CD8-positive, alpha-beta T cell (primary cell): ENCODE measurements at places on chromosomes 6 and 20.

GRCh38 chr6:113825781-113826180, 31.4 kb upstream of the MARCKS start:
- no peak for DNase-seq

DNA sequence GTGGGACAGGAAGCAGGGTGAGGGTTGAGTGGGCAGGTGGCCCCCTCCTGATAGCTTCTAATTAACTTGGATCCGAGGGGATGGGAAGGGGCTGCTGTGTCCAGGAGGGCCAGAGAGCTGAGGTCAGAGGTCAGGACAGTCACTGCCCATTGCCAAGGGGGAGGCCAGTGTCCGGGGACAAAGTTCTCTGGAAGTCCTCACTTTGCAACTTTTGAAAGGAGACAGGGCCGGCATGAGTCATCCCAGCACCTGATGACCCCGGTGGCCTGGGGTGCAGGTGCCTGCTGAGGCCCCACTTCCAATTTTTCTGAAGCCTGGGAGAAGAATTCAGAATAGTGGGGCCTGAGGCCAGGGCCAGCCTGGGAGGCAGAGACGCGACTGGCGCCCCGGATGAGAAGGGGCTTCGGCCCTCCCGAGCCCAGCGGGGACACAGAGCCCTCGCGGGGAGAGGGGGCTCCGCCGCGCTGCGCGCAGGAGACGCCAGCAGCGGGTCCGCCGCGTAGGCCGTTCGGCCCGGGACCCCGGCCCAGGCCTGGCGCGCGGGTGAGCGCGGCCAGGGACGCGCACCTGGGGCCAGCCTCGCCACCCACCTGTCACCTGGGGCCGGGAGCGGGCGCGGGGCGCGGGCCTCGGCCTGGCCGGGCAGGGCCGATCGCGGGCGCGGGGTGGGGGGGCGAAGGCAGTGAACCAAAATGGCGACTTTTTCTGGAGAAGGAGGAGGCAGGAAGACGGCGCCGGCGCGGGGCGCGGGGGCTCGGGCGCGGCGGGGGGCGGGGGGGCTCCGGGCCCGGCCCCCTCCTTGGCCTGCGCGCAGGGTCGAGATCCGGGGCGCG, 586 bp downstream of the ZNF512B start:
- peak; percentile 52 for DNase-seq

- peak; percentile 74 for DNase-seq
Observed at GRCh38 chr6:692356-692851, 535 bp downstream of the EXOC2 start.

- no peak for DNase-seq
Observed at GRCh38 chr6:119220452-119220851, 129.1 kb downstream of the MAN1A1 start.

GRCh38 chr20:48600470-48600945, 227.3 kb downstream of the PREX1 start:
- no peak for DNase-seq

DNA sequence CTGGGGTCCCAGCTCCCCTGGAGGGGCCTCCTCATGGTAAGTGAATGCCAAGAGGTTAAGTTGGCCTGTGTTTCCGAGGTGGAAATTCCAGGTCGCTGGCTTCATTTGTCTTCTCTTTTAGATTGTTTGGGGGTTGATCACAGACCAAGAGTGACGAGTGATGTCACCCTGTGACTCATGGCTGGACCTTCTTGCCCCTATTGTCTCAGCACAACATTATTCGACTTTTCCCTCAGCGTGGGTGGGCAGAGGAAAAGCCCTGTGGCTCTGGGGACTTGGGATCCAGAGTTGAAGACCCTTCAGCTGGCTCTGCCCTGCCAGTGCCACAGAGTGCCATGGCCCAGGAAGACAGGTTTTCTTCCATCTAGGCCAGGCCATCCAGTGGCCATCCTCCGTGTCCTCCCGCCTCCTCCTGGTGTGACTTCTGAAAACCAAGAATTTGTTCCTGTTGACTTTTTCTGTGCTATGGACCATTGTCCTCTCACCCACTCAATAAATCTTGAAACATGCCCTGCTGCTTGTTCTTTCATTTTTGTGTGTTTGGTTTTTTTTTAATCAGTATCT, 15.4 kb upstream of the SNHG17 start:
- no peak for DNase-seq

- no peak for DNase-seq
Observed at GRCh38 chr6:11323666-11324452, 91.4 kb upstream of the NEDD9 start.

DNA sequence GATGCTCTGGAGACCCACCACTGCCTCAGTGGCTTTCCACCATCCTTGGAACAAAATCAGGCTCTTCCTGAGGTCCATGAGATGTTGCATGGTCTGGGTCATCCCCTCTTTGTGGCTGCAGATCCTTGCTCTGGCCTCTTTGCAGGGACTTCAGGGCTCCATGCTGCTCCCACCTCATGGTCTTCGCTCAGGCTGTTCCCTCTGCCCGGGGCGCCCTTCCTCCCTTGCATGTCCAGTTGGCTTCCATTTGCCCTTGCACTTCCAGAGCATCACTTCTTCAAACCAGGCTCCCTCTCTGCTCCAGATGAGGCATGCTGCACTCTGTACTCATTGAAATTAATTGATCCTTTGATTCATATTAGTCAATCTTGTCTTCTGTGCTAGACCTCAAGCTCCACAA, 4.4 kb upstream of the PHACTR3 start:
- DNase-seq: no peak

DNA sequence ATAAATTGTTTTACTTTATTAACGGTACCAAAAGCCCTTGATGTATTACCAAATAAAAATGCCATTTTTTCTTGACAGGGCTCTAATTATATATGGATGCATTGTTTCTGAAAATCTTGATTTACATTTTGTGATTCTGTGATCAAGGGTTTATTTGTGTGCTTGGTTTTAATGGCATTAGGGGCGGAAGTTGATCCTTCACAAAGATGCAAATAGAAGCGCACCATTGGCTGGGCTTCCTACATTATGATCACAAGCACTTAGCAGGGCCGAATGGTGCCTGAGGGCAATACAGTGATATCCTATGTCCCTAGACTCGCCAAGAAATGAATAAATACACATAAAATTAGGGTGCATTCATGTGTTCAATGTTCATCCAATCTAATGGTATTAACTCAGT, 172.9 kb upstream of the UST start:
- no peak for DNase-seq

GRCh38 chr6:8017276-8017701, 46.9 kb downstream of the BLOC1S5 start:
- DNase-seq: no peak

DNA sequence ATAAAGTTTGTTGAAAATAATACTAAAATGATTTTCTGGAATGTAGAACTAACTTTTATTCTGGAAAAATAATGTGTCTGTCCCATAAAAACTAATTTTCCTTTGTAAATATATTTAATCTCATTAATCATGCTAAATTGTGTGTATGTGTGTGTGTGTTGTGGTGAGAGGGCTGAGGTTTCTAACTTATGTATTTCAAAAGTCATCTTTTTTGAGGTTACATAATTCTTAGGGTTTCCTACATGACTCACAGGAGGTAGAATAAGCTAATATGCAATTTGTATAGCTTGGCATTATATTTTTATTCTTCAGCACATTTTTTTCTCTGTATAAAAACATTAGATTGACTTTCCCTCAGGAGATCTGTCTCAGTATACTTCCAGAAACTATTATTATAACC, 64.1 kb upstream of the CLVS2 start:
- DNase-seq: no peak

DNA sequence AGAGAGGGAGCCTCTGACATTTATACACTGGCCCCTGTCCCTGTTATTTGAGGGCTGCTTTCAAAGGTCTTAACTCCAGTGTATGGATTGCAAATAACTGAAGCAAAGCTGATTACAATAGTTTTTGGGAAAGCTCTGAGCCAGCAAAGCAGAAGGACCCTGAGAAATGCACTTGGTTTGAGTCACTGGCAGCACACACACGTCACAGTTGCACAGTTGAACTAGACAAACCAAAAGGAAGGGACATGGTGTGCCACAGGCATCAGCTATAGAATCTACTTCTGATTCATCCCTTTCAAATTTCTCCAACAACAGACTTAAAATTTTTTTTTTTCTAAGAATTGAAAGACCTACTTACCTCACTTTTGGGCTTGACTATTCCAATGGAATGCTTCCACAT, 56.4 kb downstream of the SNRNP48 start:
- no peak for DNase-seq

GRCh38 chr6:57267586-57268293, 45.6 kb upstream of the RAB23 start:
- peak; percentile 50 for DNase-seq

DNA sequence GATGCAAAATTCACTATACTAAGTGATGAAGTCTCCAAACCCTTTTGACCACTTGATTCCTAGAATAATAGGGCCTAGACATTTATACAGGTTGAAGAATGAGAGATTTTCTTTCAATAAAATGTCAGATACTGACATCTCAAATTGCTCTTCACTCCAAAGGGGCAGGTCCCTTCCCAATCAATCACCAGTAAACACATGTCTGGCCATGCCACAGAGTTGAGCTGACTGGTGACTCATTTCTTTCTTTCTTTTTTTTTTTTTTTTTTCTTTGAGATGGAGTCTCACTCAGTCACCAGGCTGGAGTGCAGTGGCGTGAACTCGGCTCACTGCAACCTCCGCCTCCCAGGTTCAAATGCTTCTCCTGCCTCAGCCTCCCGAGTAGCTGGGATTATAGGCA, 388.6 kb upstream of the BTBD3 start:
- DNase-seq: no peak

GRCh38 chr6:150905769-150906168, 40.3 kb downstream of the MTHFD1L start:
- no peak for DNase-seq

DNA sequence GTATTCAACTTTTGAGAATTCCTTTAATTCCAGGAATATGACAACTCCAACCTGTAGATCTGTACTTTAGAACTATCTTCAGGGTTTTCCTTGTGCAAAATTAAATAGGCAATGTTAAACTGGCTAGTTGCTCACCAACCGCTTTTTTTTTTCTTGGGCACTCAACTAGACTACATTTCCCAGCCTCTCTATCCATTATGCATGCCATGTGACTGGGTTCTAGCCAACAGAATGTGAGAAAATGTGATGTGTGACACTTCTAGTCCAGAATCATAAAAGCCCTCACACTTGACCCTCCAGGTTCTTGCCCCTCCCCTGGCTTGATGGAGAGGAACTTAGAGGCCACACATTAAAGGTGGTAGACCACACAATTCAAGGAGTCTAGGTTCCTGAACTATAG, 166.0 kb downstream of the LMBRD1 start:
- no peak for DNase-seq

DNA sequence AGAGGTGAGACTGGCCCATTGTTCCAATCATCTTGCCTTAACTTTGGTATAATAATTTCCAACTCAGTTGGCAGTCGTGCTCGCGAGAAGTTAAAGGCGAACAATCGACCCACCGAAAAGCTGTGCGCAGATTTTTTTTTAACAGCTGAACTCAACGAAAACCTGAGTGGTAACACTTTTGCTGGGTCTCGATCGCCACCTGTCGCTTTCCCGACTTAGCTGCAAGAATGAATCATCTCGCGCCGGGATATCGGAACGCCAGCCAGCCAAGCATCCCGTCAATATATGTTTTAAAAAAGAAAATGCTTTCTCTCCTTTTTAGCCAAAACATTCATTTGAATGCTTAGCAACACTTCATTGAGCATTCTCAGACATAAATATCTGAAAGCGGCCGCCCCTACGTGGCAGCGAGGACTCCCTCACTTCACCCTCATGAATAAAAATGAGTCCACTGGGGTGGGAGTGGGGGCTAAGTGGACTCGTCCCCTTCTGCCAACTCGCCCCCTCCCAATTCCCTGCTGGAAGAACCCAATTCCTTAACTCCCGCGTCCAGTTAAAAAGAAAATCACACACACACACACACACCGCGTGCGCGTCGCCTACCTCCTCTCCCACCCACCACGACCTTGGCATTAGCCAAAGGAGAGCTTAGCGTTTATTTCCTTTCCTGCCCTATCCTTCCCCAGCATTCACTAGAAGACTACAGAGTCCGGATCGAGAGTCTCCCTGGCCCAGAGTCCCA, 1.5 kb downstream of the COL12A1 start:
- DNase-seq: peak; percentile 20

GRCh38 chr20:54172856-54173652, 732 bp downstream of the CYP24A1 start:
- DNase-seq: peak; percentile 29

- peak; percentile 39 for DNase-seq
Observed at GRCh38 chr20:53578492-53579222, 15.0 kb downstream of the ZNF217 start.

DNA sequence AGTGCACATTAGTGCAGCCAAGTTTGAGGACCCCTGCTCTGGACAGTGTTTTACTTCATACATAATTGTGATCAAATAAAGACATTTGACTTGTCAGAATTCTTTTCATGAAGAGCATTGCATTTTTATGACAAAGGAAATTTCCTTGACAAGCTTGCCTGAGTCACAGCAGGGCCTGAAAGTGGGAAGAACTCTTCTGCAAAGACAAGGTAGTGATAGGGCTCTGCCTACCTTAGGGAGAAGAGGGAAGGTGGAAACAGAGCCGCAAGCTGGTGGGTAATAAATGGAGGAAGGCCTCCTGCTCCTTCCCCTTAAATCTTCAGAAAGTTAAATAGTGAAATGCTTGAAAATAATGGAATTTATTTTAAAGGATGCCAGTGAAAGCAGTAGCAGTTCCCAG, 118.2 kb downstream of the DHX35 start:
- no peak for DNase-seq

GRCh38 chr6:143335865-143336264, 114.6 kb downstream of the ADAT2 start:
- no peak for DNase-seq

DNA sequence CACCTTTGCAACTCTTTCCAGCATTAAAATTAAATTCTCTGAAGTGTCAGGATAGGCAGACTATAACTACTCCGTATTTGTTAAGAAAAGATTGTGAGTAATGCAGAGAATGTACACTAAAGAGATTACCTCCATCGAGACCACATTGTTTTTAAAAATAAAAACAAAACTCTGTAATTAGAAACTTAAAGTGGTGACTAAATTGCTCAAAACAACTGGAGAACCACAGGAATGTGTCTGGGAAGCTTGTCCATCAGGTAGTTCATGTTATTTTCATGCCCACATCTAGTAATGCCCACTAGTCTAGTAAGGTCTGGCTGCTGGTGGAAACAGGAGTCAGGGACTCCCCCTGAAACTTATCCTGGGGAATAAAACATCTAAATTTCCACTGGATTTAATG, 103.0 kb upstream of the FOXQ1 start:
- DNase-seq: no peak

- no peak for DNase-seq
Observed at GRCh38 chr6:48678390-48678789, 567.4 kb upstream of the PTCHD4 start.

DNA sequence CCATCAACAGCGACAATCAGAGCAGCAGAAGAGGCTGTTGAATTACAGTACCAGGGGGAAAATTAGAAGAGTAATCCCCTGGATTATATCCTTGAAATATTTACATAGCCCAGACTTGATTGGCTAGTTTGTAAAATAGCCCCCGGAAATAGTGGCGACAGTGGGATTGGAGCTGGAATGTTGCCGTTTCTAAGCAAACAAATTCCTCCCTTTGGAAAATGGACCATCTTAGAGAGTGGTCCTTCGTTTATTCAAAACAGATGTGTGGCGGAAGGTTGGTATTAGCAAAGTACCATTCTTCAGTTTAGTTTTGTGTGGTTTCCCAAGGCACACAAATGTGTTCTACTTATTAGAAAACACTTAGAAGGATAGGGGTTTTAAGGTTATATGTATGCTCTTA, 4.5 kb upstream of the EPB41L2 start:
- no peak for DNase-seq
